ENCODE measurements at places on chromosomes 16 and 17.

DNA sequence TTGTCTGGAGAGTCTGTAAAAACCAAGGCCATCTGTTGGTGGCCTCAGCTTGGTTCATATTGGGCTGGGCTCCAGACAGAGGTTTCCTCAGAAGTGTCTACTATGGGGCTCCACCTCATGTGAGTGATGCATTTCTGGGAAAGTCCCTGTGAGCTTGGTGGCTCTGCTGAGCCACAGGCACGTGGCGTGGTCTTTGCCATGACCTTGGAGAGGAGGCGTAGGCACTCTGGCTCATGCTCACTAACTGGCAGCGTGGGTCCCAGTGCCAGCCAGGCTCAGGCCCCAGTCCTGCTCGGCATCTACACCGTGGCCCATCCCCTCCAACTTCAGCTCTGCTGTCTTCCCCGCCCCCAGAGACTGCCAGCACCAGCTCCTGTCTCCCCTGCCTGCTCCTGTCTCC lies 10.7 kb upstream of the SMTNL2 start:
- DNase-seq = no peak

DNA sequence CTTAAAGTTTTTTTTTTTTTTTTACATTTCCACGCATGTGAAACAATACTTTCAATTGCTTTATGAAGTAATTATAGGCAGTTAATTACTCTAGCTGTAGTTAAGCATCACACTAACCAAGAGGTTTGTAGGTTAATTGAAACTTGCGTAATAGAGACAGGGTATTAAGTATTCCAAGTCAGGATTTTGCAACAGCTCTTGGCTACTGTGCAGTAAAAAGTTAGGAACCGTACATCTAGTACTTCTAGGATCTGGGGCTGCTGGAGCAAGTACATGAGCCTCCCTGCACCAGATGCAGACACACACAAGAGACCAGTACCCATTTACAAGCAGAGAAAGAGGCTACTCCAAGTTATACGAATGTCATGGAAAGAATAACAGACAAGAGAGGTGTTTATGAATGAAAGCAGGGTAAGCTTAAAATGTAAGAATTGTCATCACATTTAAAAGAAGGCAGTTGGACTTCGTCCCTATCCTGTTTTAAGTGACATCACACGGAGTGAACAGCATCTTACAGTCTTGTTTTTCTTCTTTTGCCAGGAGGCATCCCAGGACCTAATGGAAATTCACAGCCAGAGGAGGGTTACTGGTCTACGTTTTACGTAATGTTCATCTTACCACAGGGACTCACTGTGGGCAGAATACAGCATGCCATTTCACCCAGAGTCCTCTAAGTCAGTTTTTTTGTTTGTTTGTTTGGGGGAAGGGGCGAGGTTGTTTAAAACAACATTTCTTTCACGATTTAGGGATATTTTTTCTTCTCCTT lies 379.6 kb upstream of the PSMD7 start:
- DNase-seq = no peak

DNA sequence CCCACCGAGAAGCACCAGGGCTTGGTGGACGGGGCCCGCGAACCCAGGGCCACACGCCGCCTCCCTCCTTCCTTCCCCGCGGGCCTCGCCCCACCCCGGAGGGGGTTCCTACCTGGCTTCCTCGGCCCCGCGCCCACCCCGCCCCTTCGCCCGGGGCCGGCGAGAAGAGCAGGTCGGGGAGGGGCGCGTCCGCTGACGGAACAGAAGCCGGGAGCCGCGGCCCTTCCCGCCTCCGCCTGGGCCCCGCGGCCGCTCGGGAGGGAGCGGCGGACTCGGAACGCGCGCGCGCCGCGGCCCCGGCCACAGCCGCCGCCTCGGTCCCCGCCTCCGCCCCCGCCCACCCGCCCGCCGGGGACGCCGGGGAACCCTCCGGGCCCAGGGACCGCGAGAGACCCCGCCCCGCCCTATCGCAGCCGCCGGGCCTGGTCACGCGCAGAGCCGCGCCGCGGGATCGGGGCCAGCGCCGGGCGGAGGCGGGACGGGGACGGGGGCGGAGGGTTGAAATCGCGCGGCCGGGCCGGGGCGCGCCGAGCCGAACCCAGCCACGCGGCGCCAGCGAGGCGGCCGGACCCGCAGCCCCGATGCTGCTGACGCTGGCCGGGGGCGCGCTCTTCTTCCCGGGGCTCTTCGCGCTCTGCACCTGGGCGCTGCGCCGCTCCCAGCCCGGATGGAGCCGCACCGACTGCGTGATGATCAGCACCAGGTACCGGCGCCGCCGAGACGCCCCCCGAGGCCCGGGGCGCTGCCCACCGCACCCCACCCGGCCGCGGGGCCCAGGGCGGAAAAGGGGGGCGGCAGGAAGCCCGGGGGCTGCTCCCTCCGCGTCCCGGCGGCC lies at the start of gene TLCD3A:
TSS of gene TLCD3A (plus strand) at position 530 of the 835 bp plus-strand sequence. CDS start at position 582, 52 bp downstream.
- peak; percentile 36 for DNase-seq

GRCh38 chr16:57127037-57127763 lies 34.8 kb downstream of the CPNE2 start:
- no peak for DNase-seq

GRCh38 chr16:83728492-83728891 lies 79.3 kb upstream of the HSBP1 start:
- peak; percentile 86 for DNase-seq

- DNase-seq = no peak
Measured at GRCh38 chr16:74477226-74477625, 55.9 kb upstream of the CLEC18B start.

GRCh38 chr17:76150712-76151622 lies 9.9 kb upstream of the FOXJ1 start:
- DNase-seq = no peak

- DNase-seq = peak; percentile 45
Measured at GRCh38 chr17:12730931-12731521, 58.3 kb upstream of the ARHGAP44 start.

- peak; percentile 80 for DNase-seq
Measured at GRCh38 chr16:31487720-31488467, 5.0 kb downstream of the SLC5A2 start.

DNA sequence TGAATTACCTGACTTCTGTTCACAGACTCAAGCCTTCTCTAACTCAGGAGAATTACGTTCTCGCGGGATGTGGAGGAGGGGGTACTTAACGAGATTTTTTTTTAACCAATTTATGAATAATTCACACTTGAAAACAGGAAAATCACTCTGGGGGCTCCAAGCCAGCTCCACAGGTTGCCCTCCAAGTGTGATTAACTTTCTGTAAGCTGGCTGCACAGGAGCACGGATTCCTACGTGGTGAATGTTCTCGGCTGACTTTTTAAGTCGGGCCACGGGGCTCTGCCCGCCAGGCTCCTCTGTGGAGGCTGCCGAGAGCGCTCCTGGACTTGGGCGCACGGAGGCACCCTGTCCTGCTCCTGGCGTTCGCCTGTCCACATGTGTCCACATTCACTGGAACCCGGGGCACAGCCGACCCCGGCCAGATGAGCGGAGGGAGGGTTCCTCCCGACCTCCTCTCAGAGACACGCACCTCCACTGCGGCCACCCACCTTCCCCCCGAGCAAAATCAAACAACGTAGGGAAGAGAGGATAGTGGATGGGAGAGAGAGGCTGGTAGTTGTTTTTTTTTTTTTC lies 147.1 kb upstream of the CHMP6 start:
- no peak for DNase-seq

GRCh38 chr17:10177913-10178505 lies 20.4 kb downstream of the GAS7 start:
- no peak for DNase-seq

DNA sequence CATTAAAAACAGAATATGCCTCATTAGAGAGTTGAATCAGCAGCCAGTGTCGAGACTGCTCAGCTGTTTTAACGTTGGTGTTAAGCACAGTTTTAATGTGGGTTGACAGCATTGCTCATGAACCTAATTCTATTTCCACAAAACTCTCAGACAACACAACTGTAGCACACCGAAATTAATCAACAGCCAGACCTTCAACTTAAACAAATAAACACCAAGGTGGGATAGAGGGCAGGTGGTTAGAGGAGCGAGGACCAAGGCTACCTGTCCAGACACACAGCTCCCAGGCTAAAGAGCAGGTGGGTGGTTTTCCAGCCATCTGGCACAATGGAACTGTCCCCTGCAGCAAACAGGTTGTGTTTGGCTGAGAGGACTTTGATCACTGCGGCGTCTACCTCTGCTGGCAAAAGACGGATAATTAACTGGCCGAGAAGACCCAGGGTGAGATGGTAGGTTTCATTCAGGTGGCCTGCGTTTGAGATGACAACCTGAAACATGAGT lies 69.6 kb upstream of the ATP2A3 start:
- DNase-seq = no peak

DNA sequence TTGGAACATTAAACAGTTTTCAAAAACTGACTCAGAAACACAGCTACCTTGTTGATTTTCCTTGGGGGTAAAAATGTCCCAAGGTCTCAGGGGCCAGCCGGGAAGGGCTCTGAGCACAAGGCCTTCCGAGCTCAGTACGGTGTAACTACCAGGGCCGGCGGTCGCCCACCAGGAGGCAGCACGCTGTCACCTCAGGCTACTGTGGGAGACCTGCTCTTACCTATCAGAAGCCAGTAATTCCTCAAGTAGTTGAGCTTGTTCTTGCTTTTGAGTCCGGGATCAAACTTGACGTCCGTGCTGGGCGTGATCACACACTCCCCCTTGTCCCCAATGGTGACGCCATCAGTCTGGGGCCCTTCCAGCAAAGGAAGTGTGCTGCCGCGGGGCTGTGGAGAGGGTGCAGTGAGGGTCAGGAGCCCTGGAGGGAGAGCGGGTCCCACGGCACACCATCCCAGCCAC lies 43.4 kb upstream of the ICAM2 start:
- peak; percentile 18 for DNase-seq

- no peak for DNase-seq
Measured at GRCh38 chr17:82388223-82388921, 16.8 kb downstream of the UTS2R start.

DNA sequence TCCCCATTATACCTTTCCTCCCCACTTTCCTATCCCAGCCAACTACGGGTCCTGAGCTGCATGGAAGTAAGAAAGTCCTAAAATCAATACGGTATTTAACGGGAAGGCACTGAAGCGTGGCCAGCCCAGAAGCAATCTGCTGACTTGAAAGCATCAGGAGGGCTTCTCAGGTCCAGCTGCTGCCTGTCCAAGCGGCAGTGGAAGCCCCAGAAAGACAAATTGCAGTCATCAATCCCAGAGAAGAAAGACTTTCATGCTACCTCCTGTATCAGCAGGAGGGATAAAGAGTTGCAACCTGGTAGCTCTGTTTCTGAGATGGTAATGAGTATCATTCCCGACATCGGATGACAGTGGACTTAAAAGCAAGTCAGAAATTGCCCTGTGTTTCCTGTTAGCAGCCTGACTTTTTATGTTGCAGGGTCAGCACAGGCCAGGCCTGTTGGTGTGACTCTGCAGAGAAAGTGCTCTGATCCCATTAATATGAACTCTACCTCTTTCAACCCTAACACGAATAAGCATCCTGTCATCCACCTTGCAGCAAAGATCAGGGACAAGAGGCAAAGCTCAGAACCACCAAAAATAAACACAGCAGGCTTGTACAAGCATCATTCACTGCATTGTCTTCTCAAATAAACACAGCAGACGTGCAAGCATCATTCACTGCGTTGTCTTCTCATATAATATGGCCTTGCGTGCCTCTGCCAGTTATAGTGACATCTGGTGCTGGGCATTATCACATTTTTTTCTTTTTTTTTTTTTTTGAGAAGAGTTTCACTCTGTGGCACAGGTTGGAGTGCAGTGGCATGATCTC lies 358.6 kb upstream of the CDH11 start:
- DNase-seq = peak; percentile 79

- no peak for DNase-seq
Measured at GRCh38 chr17:58875261-58875660, 119.6 kb downstream of the PPM1E start.

GRCh38 chr17:67477687-67478086 lies 100.6 kb downstream of the PITPNC1 start:
- DNase-seq = no peak

DNA sequence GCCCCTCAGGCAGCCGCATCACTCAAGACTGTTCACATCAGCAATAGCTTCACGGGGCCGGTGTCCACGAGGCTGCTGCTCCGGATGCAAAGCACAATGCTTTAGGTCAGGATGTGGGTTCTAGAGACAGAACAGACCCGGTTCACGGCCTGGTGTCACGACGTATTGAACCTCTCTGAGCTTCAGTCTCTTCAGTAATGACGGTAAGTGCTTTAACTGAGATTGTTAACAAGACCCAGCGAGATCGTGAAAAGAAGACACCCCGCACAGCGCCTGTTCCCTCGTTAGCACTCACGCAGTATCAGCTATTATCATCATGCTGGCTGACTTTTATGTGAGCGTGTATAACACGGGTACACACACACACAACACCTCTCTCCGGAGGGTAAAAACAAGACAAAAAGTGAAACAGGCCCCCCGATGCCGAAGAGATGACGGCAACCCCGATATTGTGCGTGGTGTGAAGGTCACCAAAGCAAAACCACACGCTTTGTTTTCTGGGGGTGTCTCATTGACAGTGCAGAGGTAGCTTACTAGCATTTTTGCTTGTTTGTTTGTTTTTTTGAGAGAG lies 21.4 kb upstream of the ABR start:
- no peak for DNase-seq

GRCh38 chr17:75012346-75013091 lies at the start of gene MRPL58:
Gene MRPL58 (plus strand): TSS chr17:75012670. CDS start chr17:75012687, 17 bp downstream.
- DNase-seq = peak; percentile 92

DNA sequence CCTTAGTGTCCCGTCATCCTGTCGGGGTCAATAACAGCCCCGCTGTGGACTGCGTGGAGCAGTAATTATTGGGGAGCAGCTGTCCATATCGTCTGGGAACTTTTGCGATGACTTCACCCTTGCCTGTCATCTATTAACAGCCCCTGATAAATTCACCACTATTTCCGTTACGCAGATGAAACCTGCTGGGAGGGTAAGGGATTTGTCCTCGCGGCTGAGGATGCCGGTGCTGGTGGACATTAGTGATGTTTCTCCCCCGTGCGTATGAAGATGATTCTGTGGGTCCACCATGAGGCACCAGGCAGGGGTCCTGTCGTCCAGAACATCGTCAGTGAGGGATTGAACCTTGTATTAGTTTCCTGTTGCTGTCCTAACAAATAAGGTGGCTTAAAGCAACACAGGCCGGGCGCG lies 1.0 kb downstream of the FLYWCH2 start:
- no peak for DNase-seq

DNA sequence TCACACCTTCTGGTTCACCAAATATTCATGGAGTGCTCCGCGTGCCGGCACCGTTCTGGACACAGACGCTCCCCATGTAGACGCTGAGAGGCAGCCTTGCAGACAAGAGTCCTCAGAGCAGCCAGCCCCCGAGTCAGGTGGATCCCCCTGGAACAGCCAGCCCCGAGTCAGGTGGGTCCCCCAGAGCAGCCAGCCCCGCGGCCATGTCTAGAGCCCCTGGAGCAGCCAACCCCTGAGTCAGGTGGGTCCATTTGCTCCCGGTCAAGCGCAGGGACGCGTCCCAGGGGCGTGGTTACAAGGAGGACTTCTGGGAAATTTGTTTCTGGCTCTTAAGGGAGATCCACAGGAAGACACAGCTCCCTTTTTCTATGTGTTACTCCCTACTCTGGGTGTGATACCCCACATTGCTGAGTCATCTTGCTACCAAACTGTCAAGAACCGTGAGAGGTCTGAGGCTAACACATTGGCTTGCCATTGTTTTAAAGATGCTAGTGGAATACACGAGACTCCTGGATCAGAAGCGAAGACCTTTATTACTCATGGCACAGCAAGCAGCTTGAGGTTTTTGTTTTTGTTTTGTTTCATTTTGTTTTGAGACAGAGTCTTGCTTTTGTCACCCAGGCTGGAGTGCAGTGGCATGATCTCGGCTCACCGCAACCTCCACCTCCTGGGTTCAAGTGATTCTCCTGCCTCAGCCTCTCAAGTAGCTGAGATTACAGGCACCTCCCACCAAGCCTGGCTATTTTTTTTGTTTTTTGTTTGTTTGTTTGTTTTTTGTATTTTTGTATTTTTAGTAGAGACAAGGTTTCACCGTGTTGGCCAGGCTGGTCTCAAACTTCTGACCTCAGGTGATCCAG lies 43.3 kb upstream of the CBFA2T3 start:
- DNase-seq = no peak

- DNase-seq = no peak
Measured at GRCh38 chr16:72036098-72036497, 18.2 kb upstream of the HP start.

Measured in NCI-H345 (cell line).